ENCODE measurements at places on chromosomes 3 and 15. TPM values are rescaled to one million over a fixed set of nuclear protein-coding genes. Genes with fewer than 3 reads are reported as not detected.

- H3K4me3 ChIP-seq = peak overlapping the region; percentile 54
- H3K36me3 ChIP-seq = peaks cover 13% of the 10 kb centered on the region
- DNase-seq = peak; percentile 78
- H3K27me3 ChIP-seq = no peaks in the 10 kb centered on the region
- H3K27ac ChIP-seq = peak overlapping the region; percentile 89
Measured at GRCh38 chr15:74620636-74621545, 5.3 kb downstream of the CLK3 start.

- H3K4me3 ChIP-seq = no peak overlapping the region
- no peak for DNase-seq
- H3K36me3 ChIP-seq = no peaks in the 10 kb centered on the region
- H3K27me3 ChIP-seq = no peaks in the 10 kb centered on the region
- H3K27ac ChIP-seq = no peak overlapping the region
Measured at GRCh38 chr3:64961301-64961700, 273.5 kb upstream of the ADAMTS9 start.

ISY1 gene
- 47.1 TPM for total RNA-seq

DNA sequence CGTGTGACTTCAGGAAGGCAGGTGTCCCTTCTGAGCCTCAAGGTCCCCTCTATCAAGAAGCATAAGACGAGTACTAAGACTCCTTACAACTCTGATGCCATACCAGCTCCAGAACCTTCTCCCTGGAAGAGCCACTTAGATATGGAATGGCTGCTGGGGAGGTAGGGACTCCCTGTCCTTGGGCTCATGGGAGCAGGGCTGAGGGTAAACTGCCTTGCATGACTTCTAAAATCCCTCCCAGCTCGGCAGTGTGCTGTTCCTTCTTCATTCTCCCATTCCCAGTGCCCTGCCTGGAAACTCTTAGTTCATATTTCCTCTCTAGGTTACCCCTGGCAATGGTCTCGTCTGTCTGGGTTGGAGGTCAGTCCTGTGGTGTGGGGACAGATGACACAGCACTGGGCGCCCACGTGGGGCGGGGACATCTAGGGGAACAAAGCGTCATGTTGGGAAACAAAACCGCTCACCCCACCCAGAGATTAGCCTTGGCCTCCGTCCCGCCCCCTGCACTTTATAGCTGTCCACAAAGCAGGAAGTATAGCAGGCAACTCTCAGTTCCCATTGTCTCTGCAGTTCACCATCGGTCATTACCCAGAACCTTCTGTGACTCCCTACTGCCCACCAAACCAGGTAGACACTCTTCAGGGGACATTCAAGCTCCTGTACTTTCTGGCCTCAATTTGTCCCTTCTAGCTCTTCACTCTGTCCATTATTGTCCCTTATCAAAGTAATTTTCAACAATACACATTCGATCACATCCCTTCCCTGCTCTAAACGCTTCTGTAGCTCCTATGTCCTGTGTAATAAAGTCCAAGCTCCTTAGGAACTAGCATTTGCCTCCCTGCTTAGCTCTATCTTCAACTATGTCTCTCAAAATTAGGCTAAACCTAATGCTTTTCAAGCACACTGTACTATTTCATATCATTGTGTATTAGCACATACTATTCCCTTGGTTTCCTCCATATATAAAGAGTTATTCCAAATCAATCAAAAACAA is 73.8 kb downstream of the IQSEC1 start:
- H3K4me3 ChIP-seq = no peak overlapping the region
- peak overlapping the region; percentile 85 for H3K27ac ChIP-seq
- peaks cover 48% of the 10 kb centered on the region for H3K36me3 ChIP-seq
- H3K4me1 ChIP-seq = peaks cover 94% of the 10 kb centered on the region

PIF1 gene
- 0.52 TPM for total RNA-seq

- H3K4me3 ChIP-seq = no peak overlapping the region
- no peak overlapping the region for H3K27ac ChIP-seq
- DNase-seq = no peak
- H3K27me3 ChIP-seq = peaks cover 21% of the 10 kb centered on the region
- no peaks in the 10 kb centered on the region for H3K4me1 ChIP-seq
- H3K36me3 ChIP-seq = no peaks in the 10 kb centered on the region
Measured at GRCh38 chr3:124565013-124565412, 165.2 kb upstream of the UMPS start.

TIMP4 gene
- not detected for total RNA-seq

- no peaks in the 10 kb centered on the region for H3K27me3 ChIP-seq
- no peak overlapping the region for H3K4me3 ChIP-seq
- DNase-seq = no peak
- no peaks in the 10 kb centered on the region for H3K36me3 ChIP-seq
- peaks cover 23% of the 10 kb centered on the region for H3K4me1 ChIP-seq
Measured at GRCh38 chr3:23206366-23206765, 3.2 kb downstream of the UBE2E2 start.

UBE3A gene
- total RNA-seq = 146 TPM

- H3K4me3 ChIP-seq = peak overlapping the region; percentile 97
- peak overlapping the region; percentile 84 for H3K27ac ChIP-seq
- H3K4me1 ChIP-seq = peaks cover 70% of the 10 kb centered on the region
- no peak for DNase-seq
- peaks cover 24% of the 10 kb centered on the region for H3K36me3 ChIP-seq
- no peaks in the 10 kb centered on the region for H3K27me3 ChIP-seq
Measured at GRCh38 chr3:112497897-112498548, 1.2 kb downstream of the BTLA start.

MYL3 gene
- not detected for total RNA-seq

LSM3 gene
- total RNA-seq = 10.4 TPM

DNA sequence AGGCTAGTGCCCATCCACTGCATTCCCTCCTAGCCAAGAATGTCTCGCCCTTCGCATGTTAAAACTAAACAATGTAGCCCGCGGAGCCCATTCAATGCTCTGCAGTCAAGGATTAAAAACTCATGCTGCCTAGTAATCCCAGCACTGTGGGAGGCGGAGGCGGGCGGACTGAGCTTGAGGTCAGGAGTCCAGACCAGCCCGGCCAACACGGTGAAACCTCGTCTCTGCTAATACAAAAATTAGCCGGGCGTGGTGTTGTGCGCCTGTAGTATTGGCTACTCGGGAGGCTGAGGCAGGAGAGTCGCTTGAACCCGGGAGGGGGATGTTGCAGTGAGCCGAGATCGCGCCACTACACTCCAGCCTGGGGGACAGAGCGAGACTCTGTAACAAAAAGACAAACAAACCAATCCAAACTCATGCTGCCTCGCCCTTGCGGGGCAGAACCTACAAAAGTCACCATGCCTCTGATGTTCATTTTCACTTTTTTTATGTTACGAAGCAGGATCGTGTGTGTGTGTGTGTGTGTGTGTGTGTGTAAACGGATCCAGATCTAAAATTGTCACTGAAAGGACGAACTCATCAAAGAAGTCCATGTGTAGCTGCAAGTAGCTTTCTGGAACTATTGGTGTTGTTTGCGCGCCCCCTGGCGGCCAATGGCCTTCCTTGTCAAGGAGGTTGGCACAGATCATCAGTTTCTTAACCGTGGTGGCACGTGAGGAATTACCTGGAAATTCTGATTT is 54.8 kb upstream of the SPESP1 start:
- no peaks in the 10 kb centered on the region for H3K36me3 ChIP-seq
- DNase-seq = peak; percentile 96
- H3K27ac ChIP-seq = no peak overlapping the region
- peaks cover 26% of the 10 kb centered on the region for H3K27me3 ChIP-seq
- peak overlapping the region; percentile 31 for H3K4me3 ChIP-seq
- peaks cover 4% of the 10 kb centered on the region for H3K4me1 ChIP-seq

DNA sequence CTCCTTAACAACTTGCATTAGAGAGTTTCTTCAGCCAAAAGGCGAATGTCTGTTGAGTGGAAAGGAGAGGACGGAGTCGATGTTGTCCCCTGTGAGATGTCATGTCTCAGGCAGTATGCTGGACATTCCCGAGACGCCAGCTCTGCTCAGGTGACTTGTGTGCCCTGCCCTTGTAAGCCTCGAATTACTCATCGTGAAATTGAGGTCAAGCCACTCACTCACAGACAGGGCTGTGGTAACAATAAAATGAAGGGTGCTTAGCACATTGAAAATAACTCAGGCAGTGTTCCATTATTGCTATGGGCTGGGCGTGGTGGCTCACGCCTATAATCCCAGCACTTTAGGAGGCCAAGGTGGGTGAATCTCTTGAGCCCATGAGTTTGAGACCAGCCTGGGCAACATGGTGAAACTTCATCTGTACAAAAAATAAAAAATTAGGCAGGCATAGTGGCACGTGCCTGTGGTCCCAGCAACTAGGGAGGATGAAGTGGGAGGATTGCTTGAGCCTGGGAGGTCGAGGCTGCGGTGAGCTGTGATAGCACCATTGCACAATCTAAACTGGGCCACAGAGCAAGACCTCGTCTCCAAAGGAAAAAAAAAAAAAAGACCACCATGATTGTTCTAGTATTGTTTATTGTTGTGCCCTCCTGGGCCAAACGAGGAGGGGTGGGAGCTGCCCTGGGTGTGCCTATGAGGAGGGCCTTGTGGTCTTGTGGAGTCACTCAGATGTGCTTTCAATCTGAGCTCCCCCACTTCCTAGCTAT is 214.4 kb downstream of the THSD4 start:
- H3K4me3 ChIP-seq = no peak overlapping the region
- H3K27me3 ChIP-seq = peaks cover 3% of the 10 kb centered on the region
- no peak for DNase-seq
- H3K36me3 ChIP-seq = no peaks in the 10 kb centered on the region

DNA sequence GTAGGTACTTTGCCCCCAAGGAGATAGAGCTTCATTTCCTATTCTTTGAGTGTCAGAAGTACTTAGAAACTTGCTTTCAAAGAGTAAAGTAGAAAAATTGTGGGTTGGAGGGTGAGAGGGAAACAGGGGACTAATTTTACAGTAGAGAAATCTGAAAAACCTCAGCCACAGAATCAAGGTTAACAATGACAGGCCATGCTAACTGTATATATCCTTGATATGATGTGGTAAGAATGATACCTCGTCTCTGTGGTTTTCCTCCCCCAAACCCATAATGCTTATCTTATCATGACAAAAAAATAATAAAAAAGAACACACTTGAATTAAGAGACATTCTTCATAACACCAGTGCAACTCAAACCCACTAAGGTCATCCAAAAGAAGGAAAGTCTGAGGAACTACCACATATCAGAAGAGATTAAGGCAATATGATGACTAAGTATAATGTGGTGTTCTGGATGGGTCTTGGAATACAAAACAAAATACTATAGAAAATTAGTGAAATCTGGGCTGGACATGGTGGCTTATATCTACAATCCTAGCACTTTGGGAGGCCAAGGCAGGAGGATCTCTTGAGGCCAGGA is 360.4 kb downstream of the ULK4 start:
- H3K27ac ChIP-seq = no peak overlapping the region
- peaks cover 4% of the 10 kb centered on the region for H3K4me1 ChIP-seq
- no peak overlapping the region for H3K4me3 ChIP-seq
- no peaks in the 10 kb centered on the region for H3K27me3 ChIP-seq
- no peaks in the 10 kb centered on the region for H3K36me3 ChIP-seq
- no peak for DNase-seq

RBSN gene
- total RNA-seq = 41.4 TPM

SHC4 gene
- not detected for total RNA-seq

GOLGA8T gene
- total RNA-seq = not detected

PLA1A gene
- total RNA-seq = not detected

ENTPD3 gene
- total RNA-seq = not detected

RGMA gene
- not detected for total RNA-seq

PRR23E gene
- not detected for total RNA-seq

DNA sequence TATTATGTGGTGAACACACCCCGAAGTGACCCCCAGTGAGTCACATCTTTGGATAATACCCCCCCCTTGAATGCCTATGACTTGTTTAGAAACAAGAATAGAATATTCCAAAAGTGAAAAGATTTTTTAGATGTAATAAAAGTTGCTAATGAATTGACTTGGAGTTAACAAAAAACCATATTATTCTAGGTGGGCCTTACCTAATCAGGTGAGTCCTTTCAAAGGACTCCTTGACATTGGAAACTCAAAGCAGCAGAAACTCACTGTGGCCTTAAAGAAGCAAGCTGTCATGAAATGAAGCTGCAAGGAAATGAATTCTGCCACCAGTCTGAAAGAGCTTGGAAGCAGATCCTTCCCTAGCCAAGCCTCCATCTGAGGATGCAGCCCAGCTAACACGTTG is 10.9 kb upstream of the ISL2 start:
- peaks cover 23% of the 10 kb centered on the region for H3K27me3 ChIP-seq
- H3K4me3 ChIP-seq = no peak overlapping the region
- no peak for DNase-seq
- no peaks in the 10 kb centered on the region for H3K36me3 ChIP-seq

GRCh38 chr3:107634099-107634489 is 111.3 kb downstream of the BBX start:
- no peaks in the 10 kb centered on the region for H3K27me3 ChIP-seq
- no peaks in the 10 kb centered on the region for H3K36me3 ChIP-seq
- H3K4me3 ChIP-seq = no peak overlapping the region
- no peak overlapping the region for H3K27ac ChIP-seq
- no peak for DNase-seq
- peaks cover 41% of the 10 kb centered on the region for H3K4me1 ChIP-seq

CYP1A2 gene
- total RNA-seq = not detected

Measured in naive thymus-derived CD8-positive, alpha-beta T cell (primary cell).